ENCODE measurements at places on chromosomes 16 and 17. TPM values are rescaled to one million over a fixed set of nuclear protein-coding genes. Genes with fewer than 3 reads are reported as not detected.

The ZFP3 gene
- 2.7 TPM for total RNA-seq

The MT1E gene
- 16.6 TPM for total RNA-seq

The KRTAP3-2 gene
- not detected for total RNA-seq

The ALOX12B gene
- 0.12 TPM for total RNA-seq

The CTRB2 gene
- total RNA-seq = not detected

The PAFAH1B1 gene
- 97.8 TPM for total RNA-seq
